Left renal pelvis (tissue), 4 donors: ENCODE measurements at places on chromosomes 5 and 9.

DNA sequence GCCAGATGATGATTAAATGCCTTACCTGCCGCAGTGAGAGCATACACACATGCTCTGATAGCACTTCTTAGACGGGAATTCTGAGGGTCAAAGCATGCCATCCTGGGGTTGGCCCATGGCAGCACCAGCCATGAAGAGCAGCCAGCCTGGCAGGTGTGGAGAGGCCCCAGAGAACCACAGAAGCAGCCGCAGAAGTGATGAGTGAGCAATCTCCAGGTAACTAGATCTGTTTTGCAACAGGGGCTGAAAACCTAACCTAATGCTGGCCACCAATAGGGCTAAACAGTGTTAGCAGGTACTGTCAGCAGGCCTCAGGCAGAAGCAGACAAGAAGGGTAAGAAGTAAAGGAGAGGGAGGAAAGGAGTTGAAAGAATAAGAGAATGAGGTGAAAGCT, 33.5 kb upstream of the HOMER1 start:
- DNase-seq: no peak

DNA sequence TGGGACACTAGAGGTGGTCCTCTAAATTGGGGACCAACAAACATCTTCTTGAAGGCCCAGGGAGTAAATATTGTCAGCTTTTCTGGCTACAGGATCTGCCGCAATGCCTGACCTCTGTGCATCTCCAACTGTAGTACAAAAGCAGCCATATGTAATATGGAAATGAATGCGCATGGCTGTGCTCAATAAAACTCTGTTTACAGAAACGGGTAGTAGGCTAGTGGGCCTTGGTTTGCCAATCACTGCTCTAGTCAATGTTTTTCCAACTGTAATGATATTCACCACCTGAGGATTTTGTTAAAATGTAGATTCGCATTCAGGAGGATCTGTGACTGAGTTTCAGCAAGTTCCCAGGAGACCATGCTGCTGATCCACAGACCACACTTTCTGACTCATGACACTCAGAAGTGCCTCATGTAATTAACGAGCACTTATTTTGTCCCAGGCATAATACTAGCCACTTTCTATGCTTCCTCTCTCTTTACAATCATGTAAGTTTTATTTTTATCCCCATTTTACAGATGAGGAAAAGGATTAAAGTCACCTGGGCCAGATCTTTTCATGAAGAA, 96.9 kb downstream of the MED27 start:
- no peak for DNase-seq

GRCh38 chr5:95562282-95562681, 7.4 kb downstream of the ARSK start:
- DNase-seq: no peak

DNA sequence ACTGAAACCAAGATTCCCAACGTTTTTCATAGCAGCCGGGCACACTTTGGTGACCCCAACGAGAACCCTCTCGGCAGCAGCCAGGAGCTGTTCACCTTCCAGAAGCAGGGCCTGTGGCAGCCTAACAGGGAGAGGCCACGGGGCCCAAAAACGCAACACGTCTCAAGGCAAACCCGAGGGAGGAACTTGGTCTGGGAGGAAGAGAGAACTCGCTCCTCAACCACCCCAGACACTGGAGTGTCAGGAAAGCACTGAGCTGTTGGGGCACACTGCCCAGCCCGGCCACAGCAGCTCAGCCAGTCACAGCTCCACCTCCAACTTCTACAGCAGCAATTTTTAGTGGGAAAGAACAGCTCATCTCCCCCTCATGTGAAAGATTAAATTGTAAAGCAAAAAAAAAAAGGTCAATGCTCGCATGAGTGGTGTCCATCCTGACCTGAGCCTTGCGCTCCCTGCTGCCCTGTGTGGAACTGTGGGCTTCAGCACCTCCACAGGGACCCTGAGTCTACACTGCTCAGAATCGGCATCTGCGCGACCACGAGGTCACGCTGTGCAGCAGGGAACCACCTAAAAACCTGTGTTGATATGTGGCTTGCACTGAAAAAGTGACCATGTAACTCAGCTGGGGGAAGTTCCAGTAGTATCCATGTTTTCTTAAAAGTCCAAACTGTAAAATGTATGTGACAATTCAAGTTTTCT, 55.0 kb downstream of the IPPK start:
- no peak for DNase-seq

DNA sequence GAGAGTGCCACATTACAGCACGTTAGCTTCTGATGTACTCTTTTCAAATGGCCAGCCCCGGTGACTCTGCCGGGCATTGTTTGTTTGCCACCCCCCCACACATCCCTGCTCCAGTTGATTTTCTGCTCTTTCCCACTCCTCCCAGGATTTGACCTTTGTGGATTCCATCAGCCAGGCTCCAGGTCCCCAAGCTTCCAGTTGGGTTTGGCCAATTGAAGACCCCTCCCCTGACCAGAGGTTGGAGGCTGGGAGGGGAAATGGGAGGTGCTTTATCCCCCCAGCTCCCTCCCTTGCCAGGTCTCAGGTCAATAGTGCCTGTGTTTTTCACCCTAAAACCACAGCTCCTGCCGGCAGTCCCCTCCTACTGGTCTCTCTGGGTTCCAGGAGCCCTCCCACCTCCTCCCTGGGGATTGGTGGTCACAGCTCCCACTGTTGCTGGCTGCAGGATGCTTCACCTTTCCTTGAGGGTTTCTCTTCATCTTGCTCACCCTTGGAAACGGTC, 34.9 kb downstream of the IRF1 start:
- no peak for DNase-seq

GRCh38 chr5:118698774-118699173, 289.6 kb downstream of the DTWD2 start:
- DNase-seq: no peak

- no peak for DNase-seq
These were observed 21.6 kb downstream of the SH3TC2 start for GRCh38 chr5:149041242-149041641.

GRCh38 chr5:73299665-73300336, 126.8 kb downstream of the TMEM174 start:
- no peak for DNase-seq

DNA sequence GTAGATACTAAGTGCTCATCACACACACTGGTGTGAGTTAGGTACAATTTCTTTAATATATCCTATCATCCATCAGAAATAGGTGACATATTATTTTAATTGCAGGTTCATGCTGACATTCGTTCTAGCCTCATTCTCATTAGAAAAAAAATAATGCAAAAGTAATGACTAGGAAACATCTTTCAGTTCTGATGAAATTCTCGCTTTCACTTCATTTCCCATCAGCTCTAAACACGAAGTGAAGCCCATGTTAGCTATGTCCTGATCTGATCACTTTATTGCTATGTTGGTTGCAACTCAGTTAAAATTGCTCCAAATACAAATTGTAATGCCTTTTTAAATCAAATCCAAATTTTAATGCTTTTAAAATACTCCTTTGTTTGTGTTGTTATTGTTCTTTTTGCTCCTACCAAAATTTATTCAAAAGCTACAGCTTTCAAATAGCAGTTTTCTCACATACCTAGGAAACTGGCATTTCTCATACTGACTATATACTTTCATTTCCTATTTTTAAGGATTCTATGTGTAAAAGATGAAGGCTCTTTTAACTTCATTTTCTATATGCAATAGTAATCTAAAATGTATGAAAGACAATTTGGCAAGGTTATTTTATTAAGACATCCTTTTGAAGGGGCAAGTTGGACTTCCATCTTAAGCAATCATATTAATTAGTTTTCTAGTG, 1237.8 kb upstream of the ACO1 start:
- DNase-seq: no peak

- DNase-seq: no peak
These were observed 3.5 kb upstream of the SPINK5 start for GRCh38 chr5:148060309-148060708.

DNA sequence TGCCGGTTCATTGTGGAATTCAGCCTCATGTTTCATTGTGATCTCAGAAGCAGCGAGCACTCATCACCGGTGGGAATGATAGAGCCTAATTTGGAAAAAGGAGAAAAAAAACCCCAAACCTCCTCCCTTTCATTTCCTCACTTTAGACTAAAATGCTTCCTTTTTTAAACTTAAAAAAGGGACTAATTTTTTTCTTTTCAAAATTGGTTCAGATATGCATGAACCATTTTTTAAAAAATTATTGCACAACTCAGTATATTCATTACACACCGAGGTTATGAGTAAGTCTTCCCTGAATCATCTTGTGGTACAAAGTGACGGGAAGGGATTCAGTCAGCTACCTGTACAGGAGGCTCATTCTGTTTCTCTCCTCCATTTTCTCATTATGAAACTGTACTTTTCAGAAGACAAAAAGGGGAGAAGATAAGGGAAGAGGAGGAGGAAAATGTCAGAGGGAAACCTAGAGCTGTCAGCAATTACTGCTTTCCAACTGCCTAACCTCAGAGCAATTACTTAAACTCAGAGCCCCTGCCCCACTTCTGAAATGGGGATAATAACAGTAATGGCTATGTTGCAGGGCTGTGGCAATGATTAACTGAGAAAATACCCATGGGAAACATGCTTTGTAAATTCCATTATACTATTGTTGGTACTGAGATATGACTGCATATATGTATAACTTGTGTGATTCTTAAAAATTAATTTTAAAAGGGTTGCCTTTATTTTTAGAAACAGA, 24.0 kb downstream of the GALNT10 start:
- no peak for DNase-seq

- no peak for DNase-seq
These were observed 192.0 kb downstream of the ADAMTSL1 start for GRCh38 chr9:18665947-18666346.

DNA sequence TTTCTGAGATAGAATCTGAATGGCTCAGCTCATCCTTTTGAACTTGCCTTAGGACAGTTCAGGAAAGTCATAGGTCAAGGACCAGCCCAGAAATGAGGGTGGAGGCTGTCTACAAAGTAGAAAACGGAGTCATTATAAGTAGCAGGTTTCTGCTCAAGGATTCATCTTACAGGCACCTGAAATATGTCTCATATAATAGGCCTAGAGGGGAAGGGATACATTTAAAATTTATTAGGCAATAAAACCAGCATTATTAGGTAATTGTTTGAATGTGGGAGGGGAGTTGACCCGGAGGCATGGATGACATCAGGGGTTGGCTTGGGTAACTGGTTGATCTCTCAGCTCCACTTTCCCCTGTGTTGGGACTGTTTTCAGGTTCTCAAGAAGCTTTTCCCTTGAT, 11.9 kb upstream of the GALNT10 start:
- no peak for DNase-seq

GRCh38 chr9:87657190-87657589, 68.7 kb upstream of the CTSL start:
- DNase-seq: no peak

DNA sequence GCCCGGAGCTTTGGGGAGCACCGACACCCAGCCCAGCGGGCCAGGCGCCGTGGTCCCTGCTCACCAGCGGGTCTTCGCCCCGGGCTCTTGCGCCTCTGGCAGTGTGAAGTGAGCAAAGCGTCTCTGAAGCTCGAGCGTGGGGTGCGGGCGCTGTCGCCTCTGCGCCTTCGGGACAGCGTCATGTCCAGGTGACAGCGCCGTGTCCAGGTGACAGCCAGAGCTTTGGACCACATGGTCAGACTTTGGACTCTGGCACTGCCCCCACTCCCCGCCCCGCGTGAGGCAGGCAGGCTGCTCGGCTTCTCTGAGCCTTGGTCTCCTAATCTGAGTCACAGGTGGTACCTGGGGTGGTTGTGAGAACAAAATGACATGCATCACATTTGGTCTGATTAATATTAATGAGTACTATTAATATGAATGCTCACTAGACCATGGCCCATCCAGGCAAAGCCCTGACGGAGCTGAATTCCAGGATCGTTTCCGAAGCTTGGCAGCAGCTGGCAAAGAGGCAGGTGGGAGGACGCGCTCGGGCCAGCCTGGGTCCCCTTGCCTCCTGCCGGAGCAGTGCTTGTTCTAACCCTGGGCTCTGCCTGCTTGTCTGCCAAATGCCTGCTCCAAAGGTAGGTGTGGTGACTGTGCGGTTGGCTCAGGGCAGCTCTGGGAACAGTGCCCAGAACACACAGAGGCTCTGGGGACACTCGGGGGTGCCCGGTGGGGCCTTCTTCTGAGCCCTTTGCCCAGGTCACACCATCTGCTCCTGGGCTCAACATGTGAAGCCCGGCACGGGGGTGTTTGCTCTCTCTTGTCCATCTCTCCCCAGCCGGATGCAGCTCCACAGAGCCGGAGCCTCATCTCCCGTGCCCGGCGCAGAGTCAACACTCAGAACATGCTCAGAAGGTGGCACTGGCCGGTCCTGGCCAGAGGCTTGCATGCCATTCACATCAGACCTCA, 157.1 kb downstream of the OLFM1 start:
- DNase-seq: no peak

DNA sequence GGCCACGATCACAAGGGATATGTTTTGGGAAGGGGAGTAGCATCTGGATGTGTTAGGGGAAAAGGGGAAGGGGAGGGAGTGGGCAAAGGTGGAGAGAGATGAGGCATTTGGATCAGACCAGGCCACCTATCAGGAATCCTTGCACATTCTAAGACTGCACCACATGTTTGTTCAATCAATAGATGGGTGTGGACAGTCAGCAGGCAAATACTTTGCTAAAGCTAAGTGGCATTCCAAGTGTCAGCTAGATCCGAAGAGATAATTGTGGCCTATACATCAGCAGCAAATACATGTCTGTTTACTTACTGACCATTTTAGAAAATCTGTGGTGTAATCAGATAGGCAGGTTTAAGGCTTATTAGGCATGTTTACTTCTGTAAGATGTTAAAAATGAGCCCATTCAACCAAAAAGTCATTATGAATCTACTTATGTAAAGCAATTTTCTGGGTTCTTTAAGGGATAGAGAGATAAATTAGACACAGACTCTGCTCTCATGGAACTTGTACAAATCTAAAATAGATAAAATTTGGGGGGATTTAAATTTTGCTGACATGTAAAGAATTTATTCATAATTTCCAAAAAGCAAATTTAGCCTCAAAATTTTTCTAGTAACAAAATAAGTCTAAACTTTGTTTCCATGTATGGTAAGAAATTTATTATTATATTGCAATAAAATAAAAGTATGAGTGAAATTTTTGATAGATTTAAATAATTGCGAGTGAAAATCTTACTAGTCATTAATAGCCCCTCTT, 107.3 kb downstream of the SNCAIP start:
- DNase-seq: no peak

DNA sequence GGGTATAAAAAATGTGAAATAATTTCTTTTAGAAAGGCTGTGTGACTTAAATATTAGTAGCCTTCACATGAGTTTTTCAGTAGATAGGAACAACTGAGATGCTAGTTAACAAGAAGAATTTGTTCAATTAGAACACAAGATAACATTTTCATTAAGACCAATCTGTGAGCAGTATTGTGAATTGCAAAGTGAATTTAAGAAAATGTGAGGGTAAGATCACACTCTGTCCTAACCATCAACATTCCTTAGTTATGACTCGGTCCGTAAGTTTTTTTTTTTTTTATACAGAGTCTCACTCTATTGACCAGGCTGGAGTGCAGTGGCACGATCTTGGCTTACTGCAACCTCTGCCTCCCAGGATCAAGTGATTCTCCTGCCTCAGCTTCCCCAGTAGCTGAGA, 180.2 kb upstream of the EGFLAM start:
- no peak for DNase-seq

DNA sequence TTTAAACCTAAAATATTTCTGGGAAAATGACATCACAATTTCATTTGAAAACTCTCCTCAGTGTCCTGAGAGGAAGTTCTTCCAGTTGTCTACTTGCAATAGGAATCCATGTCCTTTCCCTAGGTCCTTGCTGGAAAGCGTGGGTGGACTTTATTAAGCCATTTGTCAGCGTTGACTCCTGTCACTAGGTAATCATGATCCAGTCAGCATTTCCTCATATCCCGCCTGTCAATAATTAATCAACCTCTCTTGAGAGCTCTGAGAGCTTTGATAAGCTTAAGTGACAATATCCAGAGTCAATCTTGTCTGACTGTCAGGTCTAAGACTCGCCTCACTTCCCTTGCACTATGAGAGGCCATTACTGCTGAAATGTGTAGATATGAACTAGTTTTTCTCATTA, 107.2 kb upstream of the SLIT3 start:
- DNase-seq: no peak
